HFFc6 (cell line): ENCODE measurements at places on chromosomes 7 and 10. TPM values are rescaled to one million over a fixed set of nuclear protein-coding genes. Genes with fewer than 3 reads are reported as not detected.

The PRRT4 gene
- total RNA-seq, result not detected in 2 replicates

The SEMA4G gene
- total RNA-seq, result 1.4 to 2.2 TPM (median 1.8 TPM) in 3 replicates

The DDC gene
- not detected in 3 replicates for total RNA-seq

The C10orf53 gene
- not detected in 3 replicates for total RNA-seq

The TMEM270 gene
- total RNA-seq, result not detected in 3 replicates

The AGR3 gene
- not detected in 3 replicates for total RNA-seq

The MOGAT3 gene
- not detected in 3 replicates for total RNA-seq

The KIAA1217 gene
- total RNA-seq, result 1.8 and 2.1 TPM in 2 replicates

The TLL2 gene
- total RNA-seq, result 0.23 and 0.31 TPM in 2 replicates

The GNGT1 gene
- not detected in 2 replicates for total RNA-seq

The CNNM1 gene
- total RNA-seq, result 3.3 to 4.2 TPM (median 3.6 TPM) in 3 replicates

The NKX1-2 gene
- not detected in 2 replicates for total RNA-seq

The ZNF239 gene
- total RNA-seq, result 4.2 to 7.7 TPM (median 5.3 TPM) in 3 replicates

The ICA1 gene
- total RNA-seq, result not detected in 3 replicates

The TRPV6 gene
- not detected in 3 replicates for total RNA-seq

The SLC13A1 gene
- total RNA-seq, result not detected in 3 replicates
